COR-L47 (cell line): ENCODE measurements at places on chromosomes 2 and 18.

- DNase-seq = no peak
These were observed 818 bp upstream of the CCDC141 start for GRCh38 chr2:179050755-179051154.

DNA sequence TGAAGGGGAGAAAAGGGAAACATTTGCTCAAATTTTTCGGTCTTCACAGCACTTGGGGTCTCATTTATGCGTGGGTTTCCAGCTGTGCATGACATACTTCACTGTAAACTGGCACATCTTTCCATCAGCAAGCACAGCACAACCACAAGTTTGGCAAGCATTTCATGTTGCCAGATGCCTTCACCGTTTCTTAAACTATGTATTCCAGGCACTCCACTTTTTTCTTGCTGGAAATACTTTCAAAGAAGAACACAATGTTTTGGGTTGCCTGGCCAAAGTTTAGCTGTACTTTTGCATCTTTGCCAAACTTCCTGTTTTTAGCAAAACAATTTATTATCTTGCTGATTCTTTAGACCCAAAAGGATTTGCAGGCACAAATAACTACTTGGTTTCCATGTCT is 194.6 kb upstream of the MEIS1 start:
- DNase-seq = no peak

GRCh38 chr2:177217247-177217843 is 4.8 kb downstream of the HNRNPA3 start:
- no peak for DNase-seq

- no peak for DNase-seq
These were observed 96.6 kb upstream of the NRP2 start for GRCh38 chr2:205585449-205586383.

DNA sequence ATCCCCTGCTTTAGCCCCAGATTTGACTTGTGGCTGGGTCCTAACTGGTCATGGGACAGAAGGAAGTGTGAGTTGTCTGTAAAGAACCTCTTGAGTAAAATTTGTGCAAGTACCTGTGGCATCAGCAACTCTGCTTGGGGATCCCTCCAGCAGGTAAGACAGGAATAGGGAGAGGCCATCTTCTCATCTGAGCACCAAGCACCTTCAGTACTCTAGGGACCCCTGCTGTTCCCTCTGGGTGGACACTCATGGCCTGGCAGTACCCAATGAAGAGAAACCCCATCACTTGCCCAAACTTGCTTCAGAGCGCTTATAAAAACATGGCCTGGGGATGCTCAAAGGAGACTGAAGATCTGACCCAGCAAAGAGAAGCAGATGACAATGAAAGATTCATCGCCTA is 297.8 kb downstream of the SP3 start:
- DNase-seq = no peak
